CD8-positive, alpha-beta memory T cell (primary cell): ENCODE measurements at places on chromosomes 4 and X.

DNA sequence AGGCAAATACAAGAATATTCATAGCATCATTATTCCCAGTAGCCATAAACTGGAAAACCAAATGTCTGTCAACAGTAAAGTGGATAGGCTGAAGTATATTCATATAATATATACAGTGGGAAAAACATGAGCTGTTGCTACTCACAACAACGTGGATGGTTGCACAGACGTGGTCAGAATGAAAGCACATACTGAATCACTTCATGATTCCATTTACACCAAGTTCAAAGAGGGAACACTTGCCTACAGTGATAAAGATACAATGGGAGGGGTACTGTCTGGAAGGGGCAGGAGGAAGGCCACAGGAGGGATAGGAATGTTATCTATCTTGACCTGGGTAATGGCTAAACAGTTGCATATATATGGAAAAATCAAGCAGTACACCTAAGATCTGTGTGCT lies 25.3 kb downstream of the APBB2 start:
- DNase-seq: no peak

DNA sequence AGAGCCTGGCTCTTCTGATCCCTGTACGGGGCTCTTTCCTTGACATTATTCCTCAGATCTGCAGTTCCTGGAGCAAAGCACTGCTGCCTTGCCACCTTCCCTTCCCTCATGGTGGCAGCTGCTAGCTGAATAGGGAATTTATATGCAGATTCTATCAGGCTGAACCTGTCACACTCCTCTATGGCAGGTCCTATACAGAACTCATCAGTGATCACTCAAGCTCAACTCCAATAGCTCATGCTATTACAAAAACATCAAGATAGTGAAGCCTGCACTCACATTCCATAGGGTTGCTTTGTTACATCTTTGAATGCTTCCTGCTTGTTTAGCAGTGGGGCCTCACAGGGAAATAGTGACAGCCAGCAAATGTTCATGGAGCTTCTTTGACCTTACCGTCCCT lies 71.7 kb downstream of the SLC2A9 start:
- no peak for DNase-seq

DNA sequence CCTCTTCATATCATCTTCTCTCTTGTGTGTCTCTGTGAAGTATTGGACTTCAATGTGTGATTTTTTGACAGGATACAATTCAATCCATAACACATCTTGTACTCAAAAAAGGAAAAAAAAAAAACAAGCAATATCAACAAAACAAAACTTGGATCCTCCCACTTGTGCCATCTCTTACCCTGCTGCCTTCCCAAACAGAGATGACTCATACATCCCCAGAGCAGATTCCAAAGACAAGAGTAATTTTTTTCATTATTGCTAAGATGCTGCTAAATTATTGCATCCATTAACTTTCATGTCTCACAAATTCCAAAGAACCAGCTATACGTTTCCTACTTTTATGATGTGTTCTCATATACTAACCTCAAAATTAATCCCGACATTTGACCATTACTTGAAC lies 479.2 kb downstream of the GBA3 start:
- DNase-seq: no peak

GRCh38 chr4:138707746-138708677 lies 307.6 kb upstream of the NOCT start:
- DNase-seq: no peak

GRCh38 chr4:74418063-74418670 lies 26.8 kb upstream of the AREG start:
- DNase-seq: no peak

DNA sequence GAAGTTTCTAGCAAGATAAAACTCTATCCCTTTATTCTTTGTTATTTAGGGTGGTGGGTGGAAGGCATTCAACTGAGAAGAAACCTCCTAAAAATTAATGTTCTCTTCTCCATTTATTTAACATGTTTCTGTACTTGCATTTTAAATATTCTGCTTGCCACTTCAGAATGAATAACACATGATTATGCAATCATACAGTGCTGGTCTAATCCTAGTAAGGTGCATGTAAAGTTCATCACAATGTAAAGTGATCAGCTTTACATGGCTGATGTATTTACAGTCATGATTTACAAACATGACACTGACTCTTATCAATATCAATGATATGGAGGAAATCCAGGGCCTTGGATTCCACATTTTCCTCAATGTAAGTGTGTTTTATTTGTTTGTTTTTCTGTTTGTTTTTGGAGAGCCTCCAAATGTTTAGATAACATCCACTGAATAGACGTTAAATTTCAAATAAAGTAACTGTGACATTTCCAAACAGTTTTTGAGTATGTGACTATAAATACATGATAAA lies 342.1 kb upstream of the CTSO start:
- no peak for DNase-seq

DNA sequence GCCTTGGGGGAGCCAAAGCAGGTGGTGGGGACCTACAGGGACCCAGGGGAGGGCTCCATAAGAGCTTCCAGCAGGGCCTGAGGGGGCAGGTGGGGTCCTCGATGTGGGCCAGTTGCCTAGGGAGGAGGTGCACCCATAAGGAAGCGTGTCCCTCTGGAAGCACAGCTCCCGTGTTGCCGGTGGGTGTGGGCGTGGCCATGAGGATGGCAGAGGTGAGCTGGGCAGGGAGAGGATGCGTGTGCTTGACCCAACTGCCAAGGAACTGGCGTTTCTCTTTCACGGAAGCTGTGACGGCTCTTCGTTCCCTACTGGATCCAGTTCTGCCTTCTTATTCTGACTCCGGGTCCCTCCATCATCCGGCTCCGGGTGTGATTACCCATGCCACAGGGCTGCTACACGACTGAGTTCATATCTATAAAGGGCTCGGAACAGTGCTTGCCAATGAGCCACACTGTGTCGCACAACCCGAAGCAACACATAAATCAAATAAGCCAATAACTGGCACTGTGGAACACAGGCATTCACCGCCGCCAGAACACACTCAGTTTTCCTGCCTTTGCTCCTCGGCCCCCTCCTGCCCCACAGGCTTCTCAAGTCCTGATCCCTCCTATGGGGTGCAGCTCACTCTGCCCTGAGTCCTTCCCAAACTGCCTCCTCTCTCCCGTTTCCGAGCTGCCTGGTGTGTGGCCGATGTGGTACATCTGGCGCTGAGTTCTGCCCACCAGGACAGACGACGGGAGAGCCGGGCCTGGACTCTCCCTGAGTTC lies 35.5 kb downstream of the RNF212 start:
- no peak for DNase-seq

DNA sequence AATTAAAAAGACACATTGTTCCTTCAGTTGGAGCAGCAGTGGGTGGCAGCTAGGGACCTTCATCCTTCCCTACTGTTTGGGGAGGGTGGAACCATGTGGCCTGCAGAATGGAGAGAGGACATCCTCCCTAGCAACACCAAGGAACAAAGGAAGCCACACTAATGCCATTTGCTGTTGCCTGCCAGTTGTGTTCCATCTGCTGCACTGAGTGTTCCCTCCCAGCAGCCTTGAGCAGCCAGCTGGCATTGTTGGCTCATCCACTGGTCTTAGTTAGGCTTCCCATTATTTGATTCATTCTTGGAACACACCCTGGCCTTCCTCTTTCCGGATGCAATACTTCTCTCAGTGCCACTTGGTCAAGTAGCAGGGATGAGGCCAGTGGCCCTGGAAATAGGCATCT lies 25.0 kb upstream of the HMGB3 start:
- no peak for DNase-seq

DNA sequence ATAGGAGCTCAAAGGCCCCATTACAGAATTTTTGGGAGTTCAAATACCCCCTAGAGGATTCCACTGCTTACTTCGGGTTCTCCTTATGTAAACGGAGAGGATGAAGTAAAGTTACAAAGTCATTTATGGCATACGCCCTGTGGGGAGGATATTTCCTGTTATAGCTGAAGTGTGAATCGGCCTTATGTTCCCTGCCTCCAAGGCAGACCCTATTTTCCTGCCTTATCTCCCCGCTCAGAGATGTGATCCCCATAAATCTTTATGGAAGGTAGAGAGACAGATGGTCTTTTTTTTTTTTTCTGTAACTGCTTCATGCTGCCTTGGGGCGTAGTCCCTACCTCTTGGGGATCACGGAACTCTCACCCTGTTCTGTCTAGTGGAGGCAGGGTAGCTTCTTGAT lies 56.0 kb upstream of the DHX15 start:
- DNase-seq: no peak

DNA sequence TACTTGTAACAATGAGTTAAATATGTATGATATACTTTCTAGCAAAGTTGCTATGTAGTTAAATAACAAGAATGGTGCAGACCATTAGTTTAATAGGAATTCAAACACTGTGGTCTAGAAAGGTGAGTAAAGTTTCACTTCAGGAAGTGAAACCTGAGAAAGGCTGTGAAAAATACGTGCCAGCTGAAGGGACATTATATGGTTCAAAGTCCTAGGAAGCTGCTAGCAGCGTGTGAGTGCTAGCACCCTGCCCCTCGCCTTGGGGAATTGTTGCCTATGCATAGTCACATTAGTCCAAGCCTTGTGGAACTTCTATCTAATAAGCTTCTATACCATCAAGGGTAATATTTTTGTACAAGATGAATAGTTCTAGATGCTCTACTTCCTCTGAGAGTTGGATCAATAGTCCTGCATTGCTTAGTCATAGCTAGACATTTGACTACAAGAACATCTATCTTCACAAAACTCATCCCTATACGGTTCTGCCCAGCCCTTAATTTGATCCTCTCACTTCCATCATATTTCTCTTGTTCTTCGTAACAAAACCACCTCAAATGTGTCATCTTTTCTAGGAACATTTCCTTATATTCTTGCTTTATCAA lies 45.8 kb upstream of the ARSJ start:
- no peak for DNase-seq

DNA sequence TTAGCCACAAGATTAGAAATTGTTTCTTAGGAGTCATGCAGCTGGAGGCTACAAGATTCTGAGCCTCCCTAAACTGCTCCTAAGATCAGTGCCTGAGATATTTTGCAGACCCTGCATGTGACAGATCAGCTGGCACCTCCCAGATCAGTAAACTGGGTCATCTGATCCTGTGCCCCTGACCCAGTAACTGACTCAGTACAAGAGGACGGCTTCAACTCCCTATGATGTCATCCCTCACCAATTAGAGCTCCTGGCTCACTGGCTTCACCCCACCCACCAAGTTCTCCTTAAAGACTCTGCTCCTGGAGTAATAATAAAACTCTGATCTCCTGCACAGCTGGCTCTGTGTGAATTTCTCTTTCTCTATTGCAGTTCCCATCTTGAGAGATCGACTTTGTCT lies 45.4 kb upstream of the PNPLA4 start:
- no peak for DNase-seq

DNA sequence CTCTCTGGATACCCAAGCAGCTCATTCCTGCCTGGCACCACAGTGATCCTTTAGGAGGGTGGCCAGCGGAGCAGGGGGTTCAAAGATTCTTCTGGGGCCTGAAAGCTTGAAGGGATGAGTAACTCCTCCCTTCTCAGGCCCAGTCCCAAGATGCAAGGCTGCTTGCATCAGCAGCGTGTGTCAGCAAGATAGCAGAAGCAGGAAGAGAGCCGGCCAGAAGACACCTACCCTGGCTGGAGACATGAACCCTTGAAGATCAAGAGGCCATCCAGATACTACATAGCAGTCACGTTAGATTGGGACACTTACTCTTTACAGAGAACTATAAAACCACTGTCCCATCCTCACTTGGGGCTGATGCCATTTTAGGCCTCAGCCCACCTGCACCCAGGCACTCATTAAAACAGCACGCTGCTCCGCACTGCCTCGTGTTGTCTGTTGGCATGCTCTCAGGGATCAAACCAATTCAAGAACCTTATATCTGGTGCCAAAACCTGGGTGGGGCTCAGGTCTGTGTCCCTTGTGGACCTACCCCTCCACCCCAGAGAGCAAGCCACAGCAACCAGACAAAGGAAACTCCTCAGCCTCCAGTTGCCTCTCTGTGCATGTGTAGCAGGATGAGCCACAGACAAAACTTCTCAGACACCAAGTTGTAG lies 6.5 kb downstream of the UGT2B17 start:
- DNase-seq: no peak

DNA sequence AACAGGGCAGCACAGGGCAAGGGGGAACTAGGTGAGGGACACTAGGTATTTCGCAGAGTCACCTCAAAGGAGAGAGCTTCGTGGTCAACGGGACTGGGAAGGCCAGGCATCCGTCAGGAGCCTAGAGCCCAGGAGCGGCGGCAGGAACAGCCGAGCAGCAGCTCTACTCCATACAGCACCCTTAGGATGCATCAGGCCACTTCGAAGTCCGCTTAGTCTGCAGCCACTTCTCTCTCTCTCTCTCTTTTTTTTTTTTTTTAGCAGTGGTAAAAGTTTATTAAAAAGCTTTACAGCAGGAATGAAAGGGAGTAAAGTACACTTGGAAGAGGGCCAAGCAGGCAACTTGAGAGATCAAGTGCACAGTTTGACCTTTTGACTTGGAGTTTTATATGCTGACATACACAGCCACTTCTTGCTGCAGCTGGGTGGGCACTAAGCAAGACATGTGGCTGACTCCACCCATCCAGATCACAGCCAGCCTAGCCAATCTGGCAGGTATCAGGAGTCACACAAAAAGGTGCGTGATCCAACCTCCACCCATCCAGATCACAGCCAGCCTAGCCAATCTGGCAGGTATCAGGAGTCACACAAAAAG lies 209.7 kb upstream of the RADX start:
- DNase-seq: no peak

DNA sequence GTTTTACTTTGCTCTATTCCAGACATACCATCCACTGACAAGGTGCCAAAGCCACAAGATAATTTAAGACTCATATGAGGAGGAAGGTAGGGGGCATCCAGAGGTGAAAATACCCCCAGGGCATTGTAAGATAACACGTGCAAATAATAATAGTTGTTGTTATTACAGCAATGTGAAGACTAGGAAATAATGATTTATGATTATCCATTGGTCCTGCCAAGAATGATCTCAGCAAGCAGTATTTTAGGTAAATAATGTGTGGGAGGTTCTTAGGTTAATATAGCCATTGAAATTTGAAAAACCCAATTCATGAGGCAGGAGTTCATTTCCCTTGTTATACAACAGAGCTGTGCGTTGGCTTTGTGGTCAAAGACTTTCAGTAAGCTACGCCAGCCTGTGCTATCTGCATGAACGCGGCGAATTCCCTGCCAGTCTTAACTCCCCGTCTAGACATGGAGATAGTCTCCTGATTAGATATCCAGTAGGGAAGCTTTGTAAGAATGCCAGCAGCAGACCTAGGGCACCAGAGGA lies 47.2 kb upstream of the MXRA5 start:
- no peak for DNase-seq

DNA sequence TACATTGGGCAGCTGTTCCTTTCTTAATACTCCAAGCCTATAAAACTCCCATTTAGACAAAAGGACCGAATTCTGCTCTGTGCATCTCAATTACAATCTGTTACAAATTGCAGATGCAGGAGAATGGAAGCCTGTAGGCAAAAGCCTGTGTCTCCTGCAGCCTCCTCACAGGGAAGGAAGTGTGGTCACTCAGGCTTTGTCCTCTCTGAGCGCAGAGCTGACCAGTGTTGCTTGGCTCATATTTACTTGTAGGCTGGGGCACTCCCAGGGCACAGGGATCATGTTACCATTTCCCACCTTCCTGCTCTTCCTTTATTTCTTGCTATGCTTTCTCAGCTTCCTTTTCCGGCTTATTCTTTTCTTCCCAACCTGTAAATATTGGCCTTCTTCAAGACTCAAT lies 15.7 kb downstream of the SUPT20HL2 start:
- DNase-seq: no peak

GRCh38 chr4:153890761-153891160 lies 101.9 kb upstream of the SFRP2 start:
- DNase-seq: no peak

GRCh38 chr4:68606240-68606639 lies 30.1 kb upstream of the UGT2B17 start:
- DNase-seq: no peak
